ENCODE measurements at places on chromosomes 7 and 10. TPM values are rescaled to one million over a fixed set of nuclear protein-coding genes. Genes with fewer than 3 reads are reported as not detected.

- no peak for DNase-seq
Observed at GRCh38 chr7:79199961-79200360, 253.5 kb downstream of the MAGI2 start.

DNA sequence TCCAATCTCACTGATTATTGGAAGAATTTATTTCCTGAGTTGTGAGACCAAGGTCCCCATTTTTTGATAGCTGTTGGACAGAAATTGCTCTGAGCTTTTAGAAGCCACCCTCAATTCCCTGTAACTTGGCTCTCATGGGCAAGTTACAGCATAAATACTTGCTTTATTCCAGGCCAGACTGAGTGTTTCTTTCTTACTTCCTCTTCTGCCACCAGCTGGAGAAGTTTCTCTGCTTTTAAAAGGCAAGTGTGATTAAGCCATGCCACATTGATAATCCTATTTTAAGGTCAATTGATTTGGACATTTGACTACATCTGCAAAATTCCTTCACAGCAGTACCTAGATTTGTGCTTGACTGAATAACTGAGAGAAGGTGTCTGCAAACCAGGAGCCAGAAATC, 14.1 kb upstream of the TAS2R41 start:
- peak; percentile 9 for DNase-seq

DNA sequence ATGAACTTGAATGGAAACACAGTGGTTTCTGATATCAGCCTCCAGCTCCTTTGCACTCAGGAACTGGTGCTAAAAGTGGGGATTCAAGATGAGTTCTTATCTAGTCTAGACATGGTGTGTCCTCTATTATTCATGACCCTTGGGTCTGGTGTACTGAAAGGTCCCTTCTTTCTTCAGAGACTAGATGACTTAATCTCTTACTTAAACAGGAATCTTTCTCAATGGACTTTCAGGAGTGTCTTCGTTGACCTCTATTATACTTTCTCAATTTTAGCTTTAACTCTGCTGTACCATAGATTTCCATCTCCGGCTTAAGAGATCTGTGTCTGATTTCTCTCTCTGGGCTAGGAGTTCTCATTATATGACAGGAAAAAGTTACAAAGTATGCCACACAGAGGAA, 83.5 kb upstream of the INHBA start:
- DNase-seq = no peak

DNA sequence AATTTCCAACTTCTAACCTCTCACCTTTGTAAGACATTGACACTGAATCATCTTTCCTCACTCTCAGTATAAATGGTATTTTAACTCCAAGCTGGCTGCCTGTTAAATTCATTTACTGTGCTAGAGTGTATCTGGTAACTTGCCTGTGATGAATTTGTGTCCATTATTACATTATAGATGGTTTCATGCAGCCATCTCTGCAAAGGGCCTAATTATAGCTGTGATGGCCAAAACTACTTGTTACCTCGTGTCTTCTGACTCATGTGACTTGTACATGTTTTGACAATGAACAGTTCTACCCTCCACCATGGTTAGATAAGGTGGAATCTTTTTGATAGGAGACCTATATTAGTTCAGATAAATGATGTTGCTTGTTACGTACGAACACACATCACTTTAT, 392.0 kb downstream of the PAXIP1 start:
- no peak for DNase-seq

DNA sequence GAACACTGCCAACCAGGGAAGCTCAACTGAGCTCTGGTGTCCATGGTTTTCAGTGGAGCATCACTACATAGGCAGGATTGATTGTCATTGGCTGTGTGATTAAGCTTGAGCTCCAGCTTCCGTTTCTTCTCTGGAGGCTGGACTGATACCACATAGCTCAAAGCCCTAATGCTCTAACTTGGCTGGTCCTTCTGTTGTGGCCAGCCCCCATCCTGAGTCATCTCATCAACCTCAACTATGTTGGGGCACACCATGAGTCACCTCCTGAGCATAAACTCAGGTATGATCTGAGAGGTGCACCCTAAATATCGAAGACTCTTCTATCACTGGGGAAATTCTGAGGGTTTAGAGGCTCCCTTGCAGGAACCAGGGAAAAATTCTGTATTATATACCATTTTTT, 114.5 kb upstream of the INHBA start:
- no peak for DNase-seq

DNA sequence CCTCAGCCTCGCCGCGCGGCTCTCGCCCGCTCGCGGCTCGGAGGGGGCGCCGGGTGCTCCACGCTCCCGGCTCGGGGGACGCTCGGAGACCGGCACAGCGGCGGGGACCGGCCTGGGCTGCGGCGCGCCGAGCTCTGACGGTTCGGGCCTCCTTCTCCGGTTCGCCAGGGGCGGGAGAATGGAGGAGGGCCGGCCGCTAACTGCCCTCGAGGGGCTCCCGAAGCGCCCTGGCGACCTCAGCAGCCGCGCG, 232 bp upstream of the GRID1 start:
- no peak for DNase-seq

GRCh38 chr7:30848121-30848855, 63.4 kb upstream of the AQP1 start:
- DNase-seq = no peak

GRCh38 chr10:84987039-84987438, 658.6 kb downstream of the CCSER2 start:
- DNase-seq = no peak

GRCh38 chr7:36406156-36406555, 16.5 kb downstream of the ANLN start:
- no peak for DNase-seq

DNA sequence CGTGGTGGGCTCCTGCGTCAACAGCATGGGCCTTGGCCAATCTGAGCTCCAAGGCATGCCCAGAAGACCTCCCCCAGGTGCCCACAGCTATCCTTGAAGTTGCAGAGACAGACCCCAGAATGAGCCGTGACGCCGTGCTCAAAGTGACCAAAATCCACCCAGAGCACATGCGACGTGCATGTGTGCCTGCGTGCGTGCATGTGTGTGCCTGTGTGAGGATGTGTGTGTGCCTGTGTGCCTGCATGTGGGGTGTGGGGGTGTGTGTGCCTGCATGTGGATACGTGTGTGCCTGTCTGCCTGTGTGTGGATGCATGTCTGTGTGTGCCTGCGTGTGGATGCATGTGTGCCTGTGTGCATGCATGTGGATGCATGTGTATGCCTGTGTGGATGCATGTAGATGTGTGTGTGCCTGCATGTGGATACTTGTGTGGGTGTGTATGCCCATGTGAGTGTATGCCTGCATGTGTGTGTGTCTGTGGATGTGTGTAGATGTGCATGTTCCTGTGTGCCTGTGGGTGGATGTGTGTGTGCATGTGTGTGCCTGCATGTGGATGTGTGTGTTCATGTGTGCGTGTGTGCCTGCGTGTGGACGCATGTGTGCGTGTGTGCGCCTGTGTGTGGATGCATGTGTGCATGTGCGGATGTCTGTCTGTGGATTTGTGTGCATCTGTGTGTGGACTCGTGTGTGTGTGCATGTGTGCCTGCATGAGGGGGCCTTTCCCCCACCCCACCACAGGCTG, 42.6 kb downstream of the PWWP2B start:
- DNase-seq = no peak

- no peak for DNase-seq
Observed at GRCh38 chr10:102450124-102450373, 1.3 kb downstream of the C10orf95 start.

DNA sequence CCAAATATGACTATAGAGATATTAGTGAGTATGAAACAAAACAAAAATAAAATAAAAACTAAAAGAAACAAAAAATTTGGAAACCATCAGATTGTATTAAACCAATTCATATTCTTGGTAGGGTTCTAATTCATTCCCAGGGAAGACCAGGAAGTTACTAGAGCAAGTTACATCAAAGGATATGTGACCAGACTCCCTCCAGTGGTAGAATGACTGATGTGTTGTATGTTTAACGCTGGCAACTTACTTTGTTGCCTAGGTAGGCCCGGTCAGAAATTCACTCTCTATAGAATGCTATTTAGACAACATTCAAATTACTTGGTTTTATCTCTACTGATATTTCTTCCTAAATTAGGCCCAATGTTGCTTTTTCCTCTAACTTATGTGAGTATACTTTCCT, 5.2 kb downstream of the PHYHIPL start:
- DNase-seq = peak; percentile 69

DNA sequence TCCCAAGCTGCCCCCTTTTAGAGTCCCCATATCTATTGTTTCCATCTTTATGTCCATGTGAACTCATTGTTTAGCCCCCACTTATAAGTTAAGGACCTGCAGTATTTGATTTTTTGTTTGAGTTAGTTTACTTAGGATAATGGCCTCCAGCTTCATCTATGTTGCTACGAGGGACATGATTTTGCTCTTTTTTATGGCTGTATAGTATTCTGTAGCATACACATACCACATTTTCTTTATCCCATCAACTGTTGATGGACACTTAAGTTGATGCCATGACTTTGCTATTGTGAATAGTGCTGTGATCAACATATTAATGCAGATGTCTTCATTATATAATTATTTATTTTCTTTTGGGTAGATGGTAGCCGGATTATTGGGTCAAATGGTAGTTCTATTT, 576.9 kb downstream of the ANKRD7 start:
- no peak for DNase-seq

DNA sequence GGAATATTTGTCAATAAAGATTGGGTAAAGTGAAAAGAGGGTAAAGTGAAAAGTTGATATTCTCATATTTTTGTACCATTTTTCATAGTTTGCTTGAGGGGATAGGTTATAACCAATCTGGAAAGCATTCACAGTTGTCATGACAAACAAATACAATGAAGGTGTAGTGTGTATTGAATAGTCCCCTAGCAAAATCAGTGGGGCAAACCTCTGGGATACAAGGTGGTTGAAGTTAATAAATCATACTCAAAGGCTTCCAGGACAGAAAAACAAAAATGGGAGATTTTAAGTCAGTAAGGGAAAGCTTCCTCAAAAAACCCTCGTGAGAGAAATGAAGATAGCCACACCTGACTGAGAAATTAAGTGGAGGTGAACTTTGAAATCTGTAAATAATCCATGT, 39.4 kb downstream of the PHTF2 start:
- no peak for DNase-seq

DNA sequence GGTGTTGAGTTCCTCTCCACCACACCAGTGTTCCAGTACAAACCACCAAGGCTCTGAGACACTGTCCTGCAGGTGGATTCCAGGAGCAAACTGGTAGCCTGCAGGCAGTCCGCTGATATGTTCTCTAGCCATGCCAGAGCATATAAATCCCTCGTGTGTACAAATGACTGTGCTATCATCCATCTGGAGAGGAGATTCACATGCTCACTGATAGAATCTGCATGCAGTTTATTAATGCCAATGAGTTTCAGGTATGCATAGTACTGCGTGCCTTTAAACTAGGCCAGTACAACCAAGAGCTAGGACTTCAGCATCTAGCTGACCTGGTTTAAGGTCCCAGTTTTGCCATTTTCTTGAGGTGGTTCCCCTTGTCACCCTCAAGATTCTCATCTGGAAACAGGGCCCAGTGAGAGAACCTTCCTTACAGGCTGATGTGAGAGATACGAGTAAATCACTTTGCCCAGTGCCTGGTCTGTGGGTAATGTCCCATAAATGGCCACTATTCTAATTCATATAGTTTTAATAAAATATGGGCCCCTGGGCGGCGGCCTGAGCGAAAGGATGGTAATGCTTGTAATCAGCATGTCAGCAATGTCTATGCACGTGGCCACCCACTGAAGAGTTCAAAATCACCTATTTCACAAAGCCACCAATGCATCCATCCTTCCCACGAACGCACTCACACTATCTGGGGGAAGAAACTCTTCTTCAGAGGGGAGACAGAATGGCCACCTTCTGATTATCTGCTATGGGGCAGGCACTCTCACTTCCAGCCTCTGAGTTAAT, 268.0 kb upstream of the ZMIZ1 start:
- no peak for DNase-seq

DNA sequence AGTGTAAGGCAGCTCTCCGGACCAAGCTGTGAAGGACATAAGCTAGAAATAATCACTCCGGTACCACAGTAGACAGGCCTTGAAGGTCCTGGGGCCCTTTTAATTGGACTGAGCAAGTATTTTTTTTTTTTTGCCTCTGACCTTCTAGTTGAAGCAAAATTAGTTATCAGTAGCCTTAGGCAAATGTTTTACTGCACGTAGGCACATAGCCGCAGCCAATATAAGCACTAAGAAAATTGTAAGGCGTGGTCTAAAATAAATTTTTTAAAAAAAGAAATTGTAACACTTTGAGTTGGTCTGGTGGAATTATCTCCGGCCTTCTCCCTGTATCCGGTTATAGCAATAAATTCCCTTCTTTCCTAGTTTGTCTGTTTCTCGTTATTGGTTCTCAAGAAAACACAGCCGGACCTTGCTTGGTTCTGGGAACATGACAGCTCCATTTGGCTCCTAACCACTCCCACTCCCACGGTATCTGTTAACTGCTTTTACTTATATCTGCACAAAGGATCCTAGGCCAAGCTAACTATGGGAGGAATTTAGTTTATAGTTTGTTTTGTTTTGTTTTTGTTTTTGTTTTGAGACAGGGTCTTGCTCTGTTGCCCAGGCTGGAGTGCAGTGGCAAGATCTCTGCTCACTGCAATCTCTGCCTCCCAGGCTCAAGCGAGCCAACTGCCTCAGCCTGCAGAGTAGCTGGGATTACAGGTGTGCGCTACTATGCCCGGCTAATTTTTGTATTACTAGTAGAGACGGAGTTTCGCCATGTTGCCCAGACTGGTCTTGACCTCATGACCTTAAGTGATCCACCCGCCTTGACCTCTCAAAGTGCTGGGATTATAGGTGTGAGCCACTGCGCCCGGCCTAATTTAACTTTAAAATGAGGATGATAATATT, 124.4 kb upstream of the KIF5B start:
- DNase-seq = no peak

- no peak for DNase-seq
Observed at GRCh38 chr10:129029851-129030602, 437.0 kb upstream of the MGMT start.

GRCh38 chr10:5446390-5446926, 34.1 kb downstream of the NET1 start:
- DNase-seq = peak; percentile 97

GRCh38 chr7:71480791-71481190, 348.8 kb downstream of the GALNT17 start:
- no peak for DNase-seq

DNA sequence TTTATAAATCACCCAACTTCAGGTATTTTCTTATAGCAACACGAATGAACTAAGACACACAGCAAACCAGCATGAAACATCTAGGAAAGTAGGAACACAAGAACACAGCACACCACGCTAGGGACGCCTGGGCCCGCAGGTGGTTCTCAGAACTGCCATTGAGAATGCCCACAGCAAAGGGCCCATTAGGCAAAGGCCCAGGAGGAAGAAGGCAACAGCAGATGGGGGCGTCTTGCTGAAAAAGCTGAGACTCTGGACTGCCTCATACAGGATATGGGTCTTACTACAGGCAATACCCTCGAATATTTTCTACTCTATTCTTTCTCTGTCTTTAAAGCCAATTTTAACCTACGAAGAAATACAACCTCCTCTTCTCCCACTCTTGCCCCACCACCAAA, 77.3 kb downstream of the PARD3 start:
- DNase-seq = no peak

- no peak for DNase-seq
Observed at GRCh38 chr7:39133088-39133487, 155.4 kb downstream of the POU6F2 start.

MYL10 gene
- total RNA-seq = not detected

CDH23 gene
- total RNA-seq = 10.3 TPM

FOXI2 gene
- total RNA-seq = not detected

SYCE1 gene
- total RNA-seq = not detected

INSYN2A gene
- total RNA-seq = not detected

TBATA gene
- total RNA-seq = not detected

COBL gene
- 6.3 TPM for total RNA-seq

FAM25G gene
- not detected for total RNA-seq

GNAT3 gene
- not detected for total RNA-seq

RBM20 gene
- 0.28 TPM for total RNA-seq

Data from neural progenitor cell (in vitro differentiated cells).